MG63 (cell line): ENCODE measurements at places on chromosomes 7 and 10. TPM values are rescaled to one million over a fixed set of nuclear protein-coding genes. Genes with fewer than 3 reads are reported as not detected.

GRCh38 chr10:25768167-25768566, 165.9 kb upstream of the MYO3A start:
- DNase-seq, result no peak

GRCh38 chr10:44240584-44241205, 144.2 kb downstream of the CXCL12 start:
- DNase-seq, result no peak

NANOS1 gene
- 10.2 and 11.3 TPM in 2 replicates for total RNA-seq

- DNase-seq, result no peak
Measured at GRCh38 chr7:159370-160270, 32.8 kb upstream of the FAM20C start.

NRAP gene
- not detected in 2 replicates for total RNA-seq

GRCh38 chr10:77689339-77689738, 51.7 kb upstream of the KCNMA1 start:
- DNase-seq, result no peak

DNA sequence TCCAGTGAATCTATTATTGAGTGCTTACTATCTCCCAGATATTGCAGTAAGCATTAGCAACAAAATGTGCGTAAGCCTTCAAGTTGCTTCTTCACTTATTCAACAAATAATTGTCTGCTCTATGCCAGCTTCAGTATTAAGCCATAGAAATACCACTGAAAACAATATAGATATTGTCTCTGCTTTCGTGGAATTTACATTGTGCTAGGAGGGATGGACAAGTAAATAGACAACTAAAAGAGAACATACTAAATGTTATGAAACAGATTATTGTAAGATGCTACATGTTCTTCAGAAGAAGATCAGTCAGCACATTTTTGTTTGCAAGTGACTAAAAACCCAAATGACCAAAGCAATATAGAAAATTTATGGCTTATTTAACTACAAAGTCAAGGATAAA, 27.3 kb downstream of the CFAP69 start:
- DNase-seq, result no peak

DNA sequence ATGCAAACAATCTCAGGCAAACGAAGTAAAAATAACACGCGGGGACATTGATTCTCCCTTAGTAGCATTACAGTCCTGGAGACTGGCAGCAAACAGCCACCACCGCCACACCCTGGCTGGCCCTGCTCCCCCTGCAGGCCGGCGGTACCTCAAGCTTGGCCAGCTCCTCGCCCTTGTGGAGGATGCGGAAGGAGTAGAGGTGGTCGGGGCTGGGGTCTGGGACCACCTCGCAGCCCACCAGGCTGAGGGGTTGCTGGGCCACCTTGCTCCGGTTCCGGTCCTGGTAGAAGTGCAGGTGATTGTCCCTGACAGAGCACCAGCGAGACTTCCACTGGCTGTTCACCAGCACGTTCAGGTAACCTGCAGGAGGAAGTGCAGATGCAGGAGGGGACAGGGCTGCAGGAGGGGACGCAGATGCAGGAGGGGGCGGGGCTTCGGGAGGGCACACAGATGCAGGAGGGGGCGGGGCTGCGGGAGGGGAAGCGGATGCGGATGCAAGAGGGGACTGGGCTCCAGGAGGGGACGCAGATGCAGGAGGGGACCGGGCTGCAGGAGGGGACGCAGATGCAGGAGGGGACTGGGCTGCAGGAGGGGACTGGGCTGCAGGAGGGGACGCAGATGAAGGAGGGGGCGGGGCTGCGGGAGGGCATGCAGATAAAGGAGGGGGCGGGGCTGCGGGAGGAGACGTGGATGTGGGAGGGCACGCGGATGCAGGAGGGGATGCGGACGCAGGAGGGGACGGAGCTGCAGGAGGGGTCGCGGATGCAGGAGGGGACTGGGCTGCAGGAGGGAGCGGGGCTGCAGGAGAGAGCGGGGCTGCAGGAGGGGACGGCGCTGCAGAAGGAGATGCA, 65.7 kb downstream of the VWA2 start:
- DNase-seq, result peak; percentile 29

DNA sequence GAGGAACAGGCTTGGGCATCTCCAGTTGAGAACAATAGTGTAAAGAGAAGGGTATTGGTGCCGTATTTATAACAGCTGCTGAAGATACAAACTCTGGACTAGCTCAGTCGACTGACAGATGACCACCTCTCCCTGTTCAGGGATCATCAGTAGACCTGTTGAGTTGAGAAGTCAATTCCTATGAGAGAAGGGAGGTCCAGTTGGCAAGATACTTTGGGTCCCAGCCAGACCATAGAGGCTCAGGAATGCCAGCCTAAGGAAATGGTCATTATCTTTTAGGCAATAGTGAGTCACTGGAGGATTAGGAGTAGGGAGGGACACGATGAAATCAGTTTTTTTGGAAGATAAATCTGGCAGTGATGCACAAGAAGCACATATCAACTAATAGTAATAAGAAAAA, 202.9 kb downstream of the TRIL start:
- DNase-seq, result peak; percentile 89

FLNC gene
- 71.1 and 93.1 TPM in 2 replicates for total RNA-seq

DNA sequence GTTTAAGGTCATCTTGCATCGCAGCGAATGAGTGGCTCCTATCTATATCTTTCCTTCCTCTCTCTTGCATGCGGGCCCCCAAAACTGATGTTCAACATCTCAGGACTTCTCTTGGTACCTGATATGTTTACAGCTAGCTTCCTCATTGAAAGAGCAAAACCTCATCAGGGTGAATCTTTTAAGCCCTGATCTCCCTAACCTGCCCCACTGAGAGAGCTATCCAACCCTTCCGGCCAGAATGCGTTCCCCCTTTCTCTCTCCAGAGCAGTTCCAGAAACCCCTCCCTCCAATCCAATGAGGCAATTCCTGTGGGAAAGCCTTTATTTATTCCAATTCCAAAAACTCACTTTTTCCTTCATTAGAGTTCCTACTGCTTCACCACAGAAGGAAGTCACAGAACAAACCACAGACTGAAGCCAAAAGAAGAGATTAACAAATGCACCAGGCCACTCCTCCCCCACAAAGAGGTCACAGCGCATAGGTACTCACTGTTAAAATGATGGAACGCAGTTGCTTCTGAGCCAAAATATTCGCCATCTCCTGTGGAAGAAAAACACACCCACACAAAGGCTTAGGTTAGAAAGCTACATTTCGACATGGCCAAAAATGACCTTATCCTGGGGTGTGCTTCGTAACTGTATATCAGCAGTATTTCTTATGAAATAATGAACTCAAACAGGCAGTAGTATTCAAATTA, 232.4 kb downstream of the ELMO1 start:
- no peak for DNase-seq
